ENCODE measurements at places on chromosomes 11 and 22.
A peak's percentile ranks its signal among the peaks of the same experiment; 100 is the strongest.

GRCh38 chr11:64355078-64355940, 3.7 kb upstream of the RPS6KA4 start:
- DNase-seq = no peak

GRCh38 chr22:20014526-20015186, 2.0 kb downstream of the ARVCF start:
- DNase-seq = no peak

DNA sequence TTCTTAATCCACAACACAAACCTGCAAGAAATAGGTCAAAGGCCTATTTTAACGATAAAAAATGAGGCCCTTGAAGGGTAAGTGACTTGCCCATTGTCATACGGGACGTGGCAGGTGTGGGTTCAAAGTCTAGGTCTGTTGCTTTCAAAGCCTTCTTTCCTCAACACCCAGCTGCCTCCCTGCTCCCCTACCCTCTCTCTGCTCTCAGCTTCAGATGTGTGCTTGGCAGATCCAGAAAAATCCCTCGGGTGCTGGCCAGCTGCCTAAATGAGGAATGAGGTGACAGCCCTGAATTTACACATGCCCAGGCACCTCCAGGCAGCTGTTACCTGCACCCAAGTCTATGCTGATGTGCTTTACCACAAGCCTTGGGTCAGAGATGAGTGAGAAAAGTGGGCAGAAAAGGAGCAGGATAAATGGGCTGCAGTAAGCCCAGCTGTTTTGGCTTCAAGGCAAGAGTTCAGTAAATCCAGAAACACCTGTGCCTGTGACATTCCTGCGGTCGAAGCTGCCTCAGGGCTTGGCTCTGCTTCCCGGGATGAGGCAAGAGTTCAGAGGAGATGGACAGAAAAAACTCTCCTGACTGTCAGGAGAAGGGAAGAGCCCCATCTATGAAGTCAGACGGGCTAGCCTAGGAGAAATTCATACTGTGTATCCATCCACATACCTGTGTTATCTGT, 49.9 kb upstream of the LDLRAD3 start:
- DNase-seq = no peak

DNA sequence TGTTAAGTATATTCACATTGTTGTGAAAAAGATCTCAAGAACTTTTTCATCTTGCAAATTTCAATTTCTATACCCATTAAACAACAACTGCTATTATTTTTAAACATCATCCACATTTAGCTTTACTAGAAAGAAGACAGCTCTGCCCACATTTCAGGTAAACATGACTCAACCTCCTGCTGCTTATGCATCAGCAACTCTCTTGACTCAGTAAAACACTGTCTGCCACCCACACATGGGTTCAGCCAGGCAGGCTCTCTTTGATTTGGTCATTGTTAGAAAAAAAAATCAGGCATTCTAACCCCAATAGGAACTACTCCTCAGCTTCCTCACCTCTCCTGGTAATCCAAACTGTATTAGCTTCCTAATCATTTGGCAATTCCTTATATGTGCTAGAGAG, 5.1 kb upstream of the ENDOD1 start:
- DNase-seq = no peak

GRCh38 chr22:45771711-45772110, 100.1 kb downstream of the ATXN10 start:
- no peak for DNase-seq

GRCh38 chr11:58688789-58689503, 42.8 kb downstream of the GLYAT start:
- DNase-seq = no peak

- DNase-seq = no peak
These were observed 27.7 kb upstream of the TEAD1 start for GRCh38 chr11:12646478-12646877.

- DNase-seq = no peak
These were observed 44.0 kb upstream of the KIRREL3 start for GRCh38 chr11:127044535-127044934.

DNA sequence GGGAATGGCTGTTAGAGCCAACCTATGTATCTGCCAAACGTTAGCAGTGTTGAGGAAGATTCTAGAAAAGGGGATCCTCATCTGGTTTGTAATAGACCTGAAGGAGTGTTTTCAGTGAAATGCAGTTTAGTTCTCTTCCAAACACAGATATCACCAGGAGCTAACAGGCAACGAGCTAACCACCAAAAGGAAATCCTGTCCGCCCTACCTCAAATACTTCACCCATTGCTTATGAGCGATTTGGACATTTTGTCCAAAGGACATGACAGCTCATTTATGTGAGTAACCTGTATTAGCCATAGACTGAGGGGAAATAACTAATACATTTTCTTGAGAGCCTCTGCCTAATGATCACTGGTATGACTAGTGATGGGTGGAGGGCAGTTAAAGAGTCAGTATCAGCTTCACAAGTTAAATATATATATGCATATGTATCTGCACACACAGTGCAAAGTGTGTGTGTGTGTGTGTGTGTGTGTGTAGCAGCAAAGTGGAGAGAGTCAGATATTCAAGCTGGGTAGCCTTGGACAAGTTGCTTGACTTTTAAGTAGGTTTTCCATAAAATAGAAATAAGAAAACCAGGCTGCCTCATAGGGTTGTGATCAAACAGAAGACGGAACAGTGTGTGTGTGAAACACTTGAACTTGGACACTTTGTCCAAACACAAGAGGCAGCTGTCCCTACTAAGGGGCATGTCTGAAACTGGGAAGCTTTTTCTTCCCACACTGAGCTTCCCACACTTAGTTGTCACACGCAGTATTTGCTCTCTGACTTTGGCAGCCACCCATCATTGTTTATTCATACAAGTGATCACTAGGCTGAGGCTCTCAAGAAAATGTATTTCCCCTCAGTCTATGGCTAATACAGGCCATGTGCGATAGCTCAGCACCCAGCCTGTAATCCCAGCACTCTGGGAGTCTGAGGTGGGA, 940 bp upstream of the C11orf91 start:
- no peak for DNase-seq

GRCh38 chr22:32024796-32025195, 18.3 kb upstream of the SLC5A1 start:
- no peak for DNase-seq

GRCh38 chr11:2797121-2797711, 88.4 kb downstream of the CDKN1C start:
- no peak for DNase-seq

DNA sequence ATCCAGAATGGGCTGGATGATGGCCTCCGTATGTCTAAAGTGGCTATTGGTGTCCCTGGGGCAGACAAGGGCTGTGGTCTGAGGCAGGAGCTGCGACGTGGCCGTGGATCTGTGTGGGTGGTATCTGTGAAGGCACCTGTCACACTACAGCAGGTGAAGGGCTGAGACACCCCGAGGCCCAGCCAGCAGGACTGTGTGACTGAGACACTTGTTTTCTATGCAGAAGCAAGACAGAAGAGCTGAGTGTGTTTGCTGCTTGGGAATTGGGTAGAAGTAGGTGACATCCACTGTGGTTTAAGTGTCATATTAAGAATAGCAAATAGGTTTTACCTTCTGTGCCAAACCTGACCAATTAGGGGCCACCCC, 35.0 kb downstream of the AMPD3 start:
- DNase-seq = no peak

DNA sequence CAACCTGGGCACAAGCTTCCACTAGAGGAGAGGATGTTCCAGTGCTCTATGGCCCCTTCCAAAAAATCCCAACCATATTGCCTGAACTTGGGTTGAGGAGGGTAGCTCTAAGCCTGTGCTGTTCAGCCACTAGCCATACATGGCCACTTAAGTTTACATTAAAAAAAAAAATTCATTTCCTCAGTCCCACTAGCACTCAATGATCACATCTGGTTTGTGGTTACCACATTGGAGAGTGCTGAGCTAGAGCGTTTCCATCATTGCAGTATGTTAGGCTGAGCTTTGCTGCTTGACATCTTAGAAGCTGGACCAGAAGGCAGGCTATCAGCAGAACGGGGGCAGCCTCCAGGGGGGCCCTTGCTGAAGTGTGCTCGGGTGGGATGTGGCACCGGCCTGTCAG, 43.5 kb upstream of the CYP2D6 start:
- DNase-seq = no peak

GRCh38 chr11:131109257-131109656, 193.0 kb upstream of the SNX19 start:
- DNase-seq = no peak

- DNase-seq = no peak
These were observed 6.0 kb downstream of the CFL1 start for GRCh38 chr11:65851811-65852507.

- DNase-seq = no peak
These were observed 344.5 kb downstream of the LARGE1 start for GRCh38 chr22:33575771-33576170.

DNA sequence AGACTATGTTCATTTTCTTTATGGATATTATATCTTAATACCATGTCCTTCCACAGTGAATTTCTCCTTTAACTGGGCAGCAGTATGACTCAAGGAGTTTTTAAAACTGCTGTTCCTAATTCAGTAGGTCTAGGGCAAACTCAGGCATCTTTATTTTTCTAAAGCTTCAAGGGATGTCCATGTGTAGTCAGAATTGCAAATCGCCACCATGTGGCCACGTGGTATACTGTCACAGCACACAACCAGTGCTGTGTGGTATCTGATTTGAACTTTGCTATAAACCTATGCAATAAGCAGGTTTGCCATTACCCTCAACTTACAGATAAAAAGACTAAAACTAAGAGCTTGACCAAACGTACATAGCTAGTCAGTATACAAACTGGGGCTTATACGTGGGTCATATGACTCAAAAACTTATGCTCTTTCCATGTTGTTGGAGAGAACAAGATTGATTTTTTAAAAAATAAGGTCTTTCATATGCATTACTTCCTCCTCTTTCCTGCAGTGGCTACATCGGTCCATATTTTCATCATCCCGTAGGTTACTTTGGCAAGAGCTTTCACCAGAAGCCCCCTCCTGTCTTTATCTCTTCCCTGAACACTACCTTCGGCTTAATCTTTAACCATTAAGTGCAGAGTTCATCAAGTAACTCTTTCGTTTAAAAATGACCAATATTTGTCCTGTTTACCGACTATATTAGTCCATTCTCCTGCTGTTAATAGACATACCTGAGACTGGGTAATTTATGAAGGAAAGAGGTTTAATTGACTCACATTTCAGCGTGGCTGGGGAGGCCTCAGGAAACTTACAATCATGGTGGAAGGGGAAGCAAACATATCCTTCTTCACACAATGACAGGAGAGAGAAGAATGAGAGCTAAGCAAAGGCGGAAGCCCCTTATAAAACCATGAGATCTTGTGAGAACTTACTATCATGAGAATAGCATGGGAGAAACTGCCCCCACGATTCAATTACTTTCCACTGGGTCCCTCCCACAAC, 8.0 kb upstream of the HTATIP2 start:
- no peak for DNase-seq

- DNase-seq = no peak
These were observed 137.3 kb upstream of the SORL1-AS1 start for GRCh38 chr11:121589946-121590537.

GRCh38 chr22:43200555-43200954, 13.6 kb upstream of the TTLL12 start:
- DNase-seq = no peak

GRCh38 chr11:32006799-32007388, 84.0 kb upstream of the RCN1 start:
- DNase-seq = no peak

- peak; percentile 72 for DNase-seq
These were observed at the start of gene RRP7A for GRCh38 chr22:42519525-42520401. Gene RRP7A, minus strand, starts transcription at chr22:42519796. Its CDS starts 10 bp downstream, at chr22:42519786.

DNA sequence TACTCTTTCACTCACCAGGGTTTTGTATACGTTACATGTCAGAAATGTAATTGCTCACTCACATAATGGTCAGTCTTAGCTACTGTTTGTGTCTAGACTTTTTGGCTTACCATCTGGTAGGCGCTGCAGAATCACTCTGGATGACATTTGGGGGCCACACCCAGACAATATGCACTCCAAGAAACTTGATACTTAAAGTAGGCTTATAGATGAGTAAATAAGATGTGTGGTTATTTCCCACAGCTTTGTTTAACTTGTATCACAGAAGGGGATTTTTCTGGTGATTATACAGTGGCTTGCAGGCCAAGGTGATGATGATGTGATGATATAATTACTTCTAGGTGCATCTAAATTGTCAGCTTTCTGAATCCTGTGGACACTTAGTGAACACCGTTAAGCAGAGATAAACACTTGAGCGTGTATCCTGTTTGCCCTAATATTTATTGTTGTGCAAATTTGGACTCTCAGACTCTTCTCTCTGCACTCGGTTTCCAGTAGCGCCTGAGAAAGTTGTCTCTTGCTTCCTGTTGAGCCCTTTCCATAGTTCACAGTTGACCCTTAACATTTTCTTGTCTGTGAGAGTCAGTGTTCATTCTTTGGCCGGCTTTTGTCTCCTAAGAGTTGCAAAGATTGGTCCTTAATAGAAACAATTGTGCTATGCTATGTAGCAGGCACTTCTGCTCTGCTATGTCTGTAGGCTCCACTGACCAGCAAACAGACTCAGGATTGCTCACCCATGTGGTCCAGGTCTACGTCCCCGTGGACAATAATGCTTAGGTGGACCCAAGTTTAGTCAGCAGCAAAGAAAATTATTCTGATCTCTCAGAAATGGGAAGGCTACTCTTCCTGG, 89.3 kb downstream of the PRR5L start:
- no peak for DNase-seq

DNA sequence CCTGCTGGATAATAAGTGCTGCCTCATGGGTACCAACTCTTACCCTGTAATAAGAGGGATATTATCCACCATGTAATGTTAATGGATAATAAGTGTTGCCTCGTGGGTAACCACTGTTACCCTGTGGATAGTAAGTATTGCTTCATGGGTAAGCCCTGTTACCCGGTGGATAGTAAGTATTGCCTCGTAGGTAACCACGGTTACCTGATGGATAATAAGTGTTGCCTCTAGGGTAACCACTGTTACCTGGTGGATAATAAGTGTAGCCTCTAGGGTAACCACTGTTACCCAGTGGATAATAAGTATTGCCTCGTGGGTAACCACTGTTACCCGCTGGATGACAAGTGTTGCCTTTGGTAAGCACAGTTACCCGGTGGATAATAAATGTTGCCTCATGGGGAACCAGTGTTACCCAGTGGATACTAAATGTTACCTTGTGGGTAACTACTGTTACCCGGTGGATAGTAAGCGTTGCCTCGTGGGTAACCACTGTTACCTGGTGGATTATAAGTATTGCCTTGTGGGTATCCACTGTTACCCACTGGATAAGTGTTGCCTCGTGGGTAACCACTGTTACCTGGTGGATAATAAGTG, 18.6 kb upstream of the NXPE4 start:
- no peak for DNase-seq

DNA sequence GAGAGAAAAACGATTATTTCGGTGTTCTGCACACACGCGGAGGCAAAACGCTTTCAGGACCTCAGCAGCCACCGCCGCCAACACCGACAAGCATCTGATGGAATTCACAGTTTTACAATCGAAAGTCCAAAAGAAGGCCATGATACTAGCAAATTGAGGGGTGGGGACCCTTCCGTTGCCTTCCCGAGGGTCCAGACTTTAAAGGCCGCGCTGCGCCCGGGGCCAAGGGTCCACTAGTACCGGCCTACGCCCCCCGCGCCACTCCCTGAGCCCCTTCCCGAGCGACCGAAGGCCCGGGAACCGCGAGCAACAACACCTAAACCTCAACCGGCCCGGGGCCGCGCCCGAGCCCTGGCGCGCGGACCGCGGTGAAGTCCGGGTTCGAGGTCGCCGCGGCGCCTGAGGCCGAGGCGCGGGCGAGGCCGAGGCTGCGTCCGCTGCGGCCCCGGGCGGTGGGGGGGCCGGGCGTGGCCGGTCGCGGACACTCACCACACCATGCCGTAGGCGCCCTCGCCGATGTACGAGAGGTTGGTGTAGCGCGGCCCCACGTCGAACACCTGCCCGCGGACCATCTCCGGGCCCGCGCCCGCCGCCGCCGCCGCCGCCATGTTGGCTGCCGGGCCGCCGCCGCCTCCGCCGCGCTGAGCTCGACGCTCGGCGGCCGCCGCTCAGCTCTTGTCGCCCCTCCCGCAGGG, 465 bp downstream of the MAPK1 start:
- DNase-seq = no peak

Data from stimulated activated CD8-positive, alpha-beta memory T cell treated with anti-CD3 and anti-CD28 coated beads, Interleukin-2, amount 100 ng/mL, for 1 hour (primary cell).